ENCODE measurements at places on chromosomes 1 and 21.

GRCh38 chr1:245751726-245752470 is 597.1 kb downstream of the KIF26B start:
- H3K4me3 ChIP-seq = no peak overlapping the region
- no peaks in the 10 kb centered on the region for H3K4me1 ChIP-seq
- H3K27ac ChIP-seq = no peak overlapping the region
- no peak for DNase-seq
- peaks cover 22% of the 10 kb centered on the region for H3K36me3 ChIP-seq

DNA sequence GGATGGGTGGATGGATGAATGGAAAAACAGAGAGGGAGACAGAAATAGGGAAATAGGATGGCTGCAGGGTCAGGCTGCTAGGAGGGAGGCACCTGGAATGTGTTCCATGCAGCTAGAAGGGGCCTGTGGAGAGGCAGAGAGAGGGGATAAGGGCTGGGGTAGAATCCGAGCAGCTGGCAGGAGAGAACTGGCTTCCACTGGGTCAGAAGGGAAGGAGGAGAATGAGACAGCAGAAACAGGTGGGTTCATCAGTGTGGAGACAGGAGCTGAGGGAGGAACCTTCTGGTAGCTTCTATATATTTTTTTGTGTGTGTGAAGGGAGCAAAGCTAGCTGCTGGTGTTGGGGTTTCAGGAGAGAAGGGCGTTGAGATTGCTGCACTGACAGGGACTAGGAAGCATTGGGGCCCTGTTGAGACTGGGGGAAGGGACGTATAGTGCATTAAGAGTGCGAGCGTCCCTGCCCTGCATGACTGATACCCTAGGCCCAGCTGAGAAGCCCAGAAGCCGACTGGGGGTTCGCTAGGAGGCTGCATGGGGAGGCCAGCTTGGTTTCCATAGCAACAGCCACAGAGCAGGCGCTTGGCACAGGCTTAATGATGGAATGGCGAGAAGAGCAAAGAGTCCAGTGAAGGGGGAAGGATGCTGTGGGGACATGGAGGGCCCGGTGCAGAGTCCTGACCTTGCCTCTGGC is 14.8 kb upstream of the KIF21B start:
- no peaks in the 10 kb centered on the region for H3K27me3 ChIP-seq
- no peak overlapping the region for H3K27ac ChIP-seq
- DNase-seq = no peak
- no peaks in the 10 kb centered on the region for H3K4me1 ChIP-seq
- no peak overlapping the region for H3K4me3 ChIP-seq

GRCh38 chr21:45331531-45332147 is 43.9 kb upstream of the POFUT2 start:
- H3K36me3 ChIP-seq = no peaks in the 10 kb centered on the region
- H3K27me3 ChIP-seq = peaks cover 17% of the 10 kb centered on the region
- H3K27ac ChIP-seq = no peak overlapping the region
- peaks cover 8% of the 10 kb centered on the region for H3K4me1 ChIP-seq
- no peak for DNase-seq

DNA sequence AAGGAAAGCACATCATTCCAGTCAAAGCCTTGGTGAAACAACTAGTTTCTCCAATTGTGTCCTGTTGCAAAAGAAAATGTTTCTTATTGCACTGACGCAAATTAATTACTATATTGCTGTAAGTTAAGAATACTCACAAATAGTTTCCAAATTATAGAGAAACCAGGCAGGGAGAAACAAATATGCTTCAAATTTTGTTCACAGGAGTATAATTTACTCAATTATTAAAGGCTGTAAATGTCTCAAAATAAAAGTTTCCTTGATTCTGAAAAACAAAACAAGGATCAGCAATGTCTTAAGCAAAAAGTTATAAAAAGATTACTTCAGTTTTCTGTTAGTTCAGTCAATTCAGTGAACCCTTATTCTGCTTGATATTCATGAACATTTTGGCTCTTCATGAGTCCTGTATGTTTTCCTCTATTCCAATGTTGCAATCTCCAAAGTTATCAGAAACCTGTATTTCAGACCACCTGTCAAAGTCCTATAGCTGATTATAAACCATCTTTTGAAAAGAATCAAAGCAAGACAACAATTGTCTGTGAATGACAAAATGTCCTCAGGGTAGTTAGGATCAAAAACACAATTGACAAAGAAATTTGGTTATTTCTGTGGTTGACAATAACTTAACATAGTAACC is 11.7 kb upstream of the SYPL2 start:
- peaks cover 2% of the 10 kb centered on the region for H3K36me3 ChIP-seq
- peaks cover 56% of the 10 kb centered on the region for H3K27me3 ChIP-seq
- H3K4me3 ChIP-seq = no peak overlapping the region
- no peaks in the 10 kb centered on the region for H3K4me1 ChIP-seq
- DNase-seq = no peak

GRCh38 chr1:176994931-176995596 is 169.4 kb downstream of the ASTN1 start:
- no peak overlapping the region for H3K27ac ChIP-seq
- no peaks in the 10 kb centered on the region for H3K36me3 ChIP-seq
- peaks cover 13% of the 10 kb centered on the region for H3K27me3 ChIP-seq
- no peak overlapping the region for H3K4me3 ChIP-seq
- no peaks in the 10 kb centered on the region for H3K4me1 ChIP-seq
- no peak for DNase-seq

DNA sequence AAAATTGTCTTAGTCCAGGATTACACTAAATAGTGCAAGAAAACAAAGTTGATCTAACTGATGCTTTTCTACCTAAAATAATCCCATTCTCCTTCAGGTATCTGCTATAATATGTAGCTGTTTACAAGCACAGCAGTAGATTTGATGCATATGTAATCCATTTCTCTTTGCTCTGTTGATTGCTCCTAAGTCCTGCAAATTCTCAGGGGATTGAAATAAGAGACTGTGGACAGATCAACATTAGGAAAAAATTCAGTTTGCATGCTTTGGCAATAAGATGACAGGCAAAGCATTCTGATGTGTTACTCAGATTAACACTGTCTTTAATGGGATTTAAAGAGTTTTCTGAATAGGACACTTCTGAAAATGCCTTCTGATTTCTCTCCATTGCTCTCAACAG is 34.7 kb downstream of the RNF11 start:
- peaks cover 32% of the 10 kb centered on the region for H3K4me1 ChIP-seq
- no peak overlapping the region for H3K27ac ChIP-seq
- H3K27me3 ChIP-seq = no peaks in the 10 kb centered on the region
- H3K36me3 ChIP-seq = peaks cover 6% of the 10 kb centered on the region

DNA sequence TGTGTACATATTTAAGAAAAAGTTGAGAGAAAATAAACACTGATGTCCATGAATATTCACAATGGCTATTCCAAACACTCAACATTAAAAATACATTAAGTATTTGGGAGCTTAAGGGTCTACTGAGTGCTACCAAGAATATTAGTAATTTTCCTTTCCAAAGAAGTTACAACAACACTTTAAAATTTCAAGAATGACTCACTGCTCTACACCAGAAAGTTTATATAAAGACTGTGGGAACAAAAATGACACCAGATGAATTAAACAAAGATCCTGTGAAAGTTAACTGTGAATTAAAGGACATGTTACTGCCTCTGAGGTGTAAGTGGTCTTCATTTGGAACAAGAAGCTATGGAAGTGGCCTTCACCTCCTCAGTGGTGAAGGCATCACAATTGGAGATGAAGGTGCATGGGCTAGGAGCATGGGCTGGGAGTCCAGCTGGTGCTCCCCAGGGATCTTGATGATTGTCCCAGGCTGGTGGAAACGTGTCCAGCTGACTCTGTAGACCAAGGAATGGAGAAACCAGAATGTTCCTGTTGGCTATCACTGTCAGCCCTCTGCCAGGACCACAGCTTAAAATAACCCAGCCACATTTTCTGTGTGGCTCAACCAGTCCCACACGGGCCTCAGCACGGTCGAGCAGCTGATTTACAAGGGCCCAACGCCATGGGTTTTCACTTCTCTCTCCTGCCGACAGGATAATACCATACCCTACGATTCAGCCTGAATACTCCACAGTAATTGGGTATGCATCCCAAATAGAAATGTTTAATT is 28.8 kb downstream of the TAF5L start:
- peaks cover 26% of the 10 kb centered on the region for H3K4me1 ChIP-seq
- peak overlapping the region; percentile 80 for H3K27ac ChIP-seq
- no peak for DNase-seq
- H3K36me3 ChIP-seq = peaks cover 40% of the 10 kb centered on the region
- H3K27me3 ChIP-seq = no peaks in the 10 kb centered on the region
- peak overlapping the region; percentile 53 for H3K4me3 ChIP-seq

DNA sequence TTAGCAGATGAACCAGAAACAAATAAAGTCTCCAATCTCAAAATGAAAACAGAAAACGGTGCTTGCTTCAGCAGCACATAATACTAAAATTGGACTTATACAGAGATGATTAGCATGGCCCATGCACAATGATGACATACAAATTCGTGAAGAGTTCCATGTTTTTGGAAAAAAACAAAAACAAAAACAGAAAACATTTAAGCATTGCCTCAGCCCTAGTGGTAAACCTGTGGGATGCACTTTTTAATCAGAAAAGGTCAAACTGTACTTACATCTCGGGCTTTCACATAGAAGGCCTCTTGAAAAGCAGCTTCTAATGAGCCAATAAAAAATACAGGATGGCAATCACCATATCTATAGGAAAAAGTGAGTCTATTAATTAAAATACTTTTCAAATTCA is 159.1 kb upstream of the DMRTA2 start:
- no peaks in the 10 kb centered on the region for H3K4me1 ChIP-seq

DNA sequence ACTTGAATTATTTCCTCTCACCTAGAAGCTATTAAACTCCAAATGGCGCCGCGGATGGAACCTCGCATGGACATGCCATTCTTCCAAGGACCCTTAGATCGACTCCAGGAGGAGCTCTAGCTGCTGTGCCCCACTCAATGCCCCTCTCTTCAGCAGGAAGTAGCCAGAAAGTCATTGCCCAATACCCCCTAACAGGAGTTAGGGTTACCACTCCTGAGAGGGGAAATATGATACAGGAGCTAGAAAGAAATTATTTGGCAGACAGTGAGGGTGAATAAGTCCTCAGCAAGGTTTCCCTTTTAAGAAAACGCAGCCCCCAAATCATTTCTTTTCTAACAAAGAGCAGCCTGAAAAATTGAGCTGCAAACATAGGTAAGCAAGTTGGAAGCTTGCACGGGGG is 28.6 kb downstream of the TFB2M start:
- H3K4me3 ChIP-seq = no peak overlapping the region
- no peaks in the 10 kb centered on the region for H3K27me3 ChIP-seq
- H3K36me3 ChIP-seq = peaks cover 25% of the 10 kb centered on the region
- no peaks in the 10 kb centered on the region for H3K4me1 ChIP-seq
- no peak for DNase-seq
- no peak overlapping the region for H3K27ac ChIP-seq

DNA sequence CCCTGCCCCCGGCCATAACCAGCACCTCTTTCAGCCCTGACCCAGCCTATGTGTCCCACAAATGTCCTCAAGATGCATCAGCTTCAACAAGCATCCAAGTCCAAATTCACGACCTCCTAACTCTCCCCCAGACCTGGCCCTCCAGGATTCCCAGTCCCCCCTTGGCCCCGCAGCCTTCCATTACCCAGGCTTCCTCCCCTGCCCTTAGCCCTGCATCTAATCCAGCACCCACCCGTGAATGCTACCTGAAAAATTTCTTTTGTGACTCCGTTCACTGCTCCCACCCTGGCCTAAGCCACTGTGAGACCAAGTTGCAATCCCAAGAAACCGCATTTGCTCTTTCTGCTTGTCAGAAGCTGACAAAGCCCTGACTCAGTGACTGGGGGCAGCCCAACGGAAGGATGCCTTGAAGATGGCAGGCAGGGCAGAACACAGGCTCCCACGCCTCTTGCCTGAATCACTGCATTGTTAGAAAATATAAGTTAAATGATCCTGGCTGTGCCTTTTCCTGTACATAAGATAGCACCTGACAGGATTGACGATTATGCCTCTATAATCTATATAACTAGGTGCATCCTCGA is 939 bp upstream of the MFAP2 start:
- H3K4me1 ChIP-seq = peaks cover 8% of the 10 kb centered on the region
- peaks cover 30% of the 10 kb centered on the region for H3K27me3 ChIP-seq
- H3K36me3 ChIP-seq = peaks cover 10% of the 10 kb centered on the region
- peak overlapping the region; percentile 32 for H3K27ac ChIP-seq
- H3K4me3 ChIP-seq = peak overlapping the region; percentile 69

- peaks cover 17% of the 10 kb centered on the region for H3K4me1 ChIP-seq
- no peak for DNase-seq
- H3K4me3 ChIP-seq = no peak overlapping the region
- H3K27ac ChIP-seq = peak overlapping the region; percentile 9
- peaks cover 3% of the 10 kb centered on the region for H3K36me3 ChIP-seq
Measured at GRCh38 chr1:232590744-232591082, 39.2 kb downstream of the SIPA1L2 start.

GRCh38 chr1:248844526-248844925 is 6.5 kb downstream of the ZNF672 start:
- H3K4me1 ChIP-seq = peaks cover 35% of the 10 kb centered on the region
- peaks cover 15% of the 10 kb centered on the region for H3K36me3 ChIP-seq
- no peaks in the 10 kb centered on the region for H3K27me3 ChIP-seq
- H3K27ac ChIP-seq = no peak overlapping the region

- no peak overlapping the region for H3K4me3 ChIP-seq
- no peak overlapping the region for H3K27ac ChIP-seq
- no peaks in the 10 kb centered on the region for H3K36me3 ChIP-seq
Measured at GRCh38 chr1:175373786-175374623, 181.4 kb upstream of the KIAA0040 start.

DNA sequence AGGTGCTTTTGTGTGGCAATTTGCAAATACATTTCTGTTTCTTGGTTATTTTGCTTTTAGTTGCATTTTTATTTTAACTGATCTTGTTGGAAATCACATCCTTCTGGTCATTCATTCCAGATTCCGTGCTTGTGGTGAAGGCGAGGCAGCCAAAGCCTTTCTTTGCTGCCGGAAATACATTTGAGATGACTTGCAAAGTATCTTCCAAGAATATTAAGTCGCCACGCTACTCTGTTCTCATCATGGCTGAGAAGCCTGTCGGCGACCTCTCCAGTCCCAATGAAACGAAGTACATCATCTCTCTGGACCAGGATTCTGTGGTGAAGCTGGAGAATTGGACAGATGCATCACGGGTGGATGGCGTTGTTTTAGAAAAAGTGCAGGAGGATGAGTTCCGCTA is 34.8 kb upstream of the CD101 start:
- H3K4me3 ChIP-seq = no peak overlapping the region
- no peak overlapping the region for H3K27ac ChIP-seq
- no peaks in the 10 kb centered on the region for H3K27me3 ChIP-seq
- DNase-seq = no peak

DNA sequence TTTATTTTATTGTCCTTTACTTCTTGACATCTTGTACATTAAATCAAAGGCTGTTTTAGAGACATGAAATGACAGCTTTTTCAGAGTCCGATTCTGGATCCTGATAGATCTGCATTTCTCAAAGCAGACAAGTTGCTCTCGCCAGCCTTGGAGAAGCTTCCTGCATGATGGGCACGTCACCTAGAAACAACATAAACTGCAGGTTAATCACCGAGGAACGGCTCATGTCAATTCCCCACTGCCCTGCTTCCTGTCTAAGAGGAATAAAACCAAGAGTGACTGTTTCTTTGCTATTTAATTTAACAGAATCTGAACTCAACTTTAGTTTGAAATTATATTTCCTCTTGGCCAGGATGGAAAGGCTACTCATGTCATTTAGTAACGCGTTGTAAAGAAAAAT is 77.0 kb downstream of the RWDD3 start:
- H3K27me3 ChIP-seq = peaks cover 6% of the 10 kb centered on the region
- no peak overlapping the region for H3K27ac ChIP-seq
- DNase-seq = no peak

GRCh38 chr1:156726549-156727226 is 1.6 kb upstream of the METTL25B start:
- H3K27me3 ChIP-seq = no peaks in the 10 kb centered on the region
- DNase-seq = no peak
- H3K4me3 ChIP-seq = no peak overlapping the region
- H3K4me1 ChIP-seq = peaks cover 32% of the 10 kb centered on the region
- peaks cover 33% of the 10 kb centered on the region for H3K36me3 ChIP-seq
